Neuronal stem cell (in vitro differentiated cells): ENCODE measurements at places on chromosomes 1 and 21.
A peak's percentile ranks its signal among the peaks of the same experiment; 100 is the strongest.

GRCh38 chr1:22318279-22318981 is 133.2 kb upstream of the ZBTB40 start:
- peak; percentile 53 for DNase-seq

DNA sequence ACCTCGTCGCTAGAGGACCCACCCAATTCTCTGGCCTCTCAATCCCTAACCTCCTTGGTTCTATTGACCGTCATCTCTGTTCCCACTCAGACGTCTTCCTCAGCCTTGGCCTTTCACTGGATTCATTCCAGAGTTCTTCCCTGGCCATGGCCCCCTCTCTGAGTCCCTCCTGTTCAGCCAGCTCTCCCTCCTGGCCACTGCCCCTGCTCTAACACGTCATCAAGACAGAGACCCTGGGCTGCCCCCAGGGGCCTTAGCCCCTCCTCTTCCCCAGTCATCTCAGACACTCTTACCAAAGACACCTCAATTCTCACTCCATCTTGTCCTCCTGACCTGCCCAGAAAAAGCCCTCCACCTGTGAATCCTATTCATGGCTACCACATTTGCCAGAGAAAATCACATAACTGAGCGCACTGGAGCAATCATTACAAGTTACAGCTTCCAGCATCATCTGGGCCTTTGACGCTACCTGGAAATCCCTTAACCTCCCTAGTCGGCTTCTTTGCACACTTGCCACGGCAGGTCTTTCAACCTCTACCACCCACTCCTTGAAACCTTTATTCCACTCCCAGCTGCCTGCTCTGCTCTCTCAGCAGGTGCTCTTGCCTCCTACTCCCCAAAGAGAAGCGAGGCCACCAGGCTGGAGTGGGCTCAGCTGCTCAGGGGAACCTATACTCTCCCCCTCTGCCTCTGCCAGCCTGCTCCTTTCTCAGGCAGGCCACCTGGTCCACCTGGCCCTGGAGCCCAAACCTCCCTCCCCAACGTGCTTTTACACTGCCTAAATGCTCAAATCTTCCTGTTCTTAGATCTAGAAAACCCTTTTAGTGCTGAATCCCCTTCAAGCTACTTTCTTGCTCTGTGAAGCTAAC is 14.0 kb downstream of the DCST2 start:
- no peak for DNase-seq

DNA sequence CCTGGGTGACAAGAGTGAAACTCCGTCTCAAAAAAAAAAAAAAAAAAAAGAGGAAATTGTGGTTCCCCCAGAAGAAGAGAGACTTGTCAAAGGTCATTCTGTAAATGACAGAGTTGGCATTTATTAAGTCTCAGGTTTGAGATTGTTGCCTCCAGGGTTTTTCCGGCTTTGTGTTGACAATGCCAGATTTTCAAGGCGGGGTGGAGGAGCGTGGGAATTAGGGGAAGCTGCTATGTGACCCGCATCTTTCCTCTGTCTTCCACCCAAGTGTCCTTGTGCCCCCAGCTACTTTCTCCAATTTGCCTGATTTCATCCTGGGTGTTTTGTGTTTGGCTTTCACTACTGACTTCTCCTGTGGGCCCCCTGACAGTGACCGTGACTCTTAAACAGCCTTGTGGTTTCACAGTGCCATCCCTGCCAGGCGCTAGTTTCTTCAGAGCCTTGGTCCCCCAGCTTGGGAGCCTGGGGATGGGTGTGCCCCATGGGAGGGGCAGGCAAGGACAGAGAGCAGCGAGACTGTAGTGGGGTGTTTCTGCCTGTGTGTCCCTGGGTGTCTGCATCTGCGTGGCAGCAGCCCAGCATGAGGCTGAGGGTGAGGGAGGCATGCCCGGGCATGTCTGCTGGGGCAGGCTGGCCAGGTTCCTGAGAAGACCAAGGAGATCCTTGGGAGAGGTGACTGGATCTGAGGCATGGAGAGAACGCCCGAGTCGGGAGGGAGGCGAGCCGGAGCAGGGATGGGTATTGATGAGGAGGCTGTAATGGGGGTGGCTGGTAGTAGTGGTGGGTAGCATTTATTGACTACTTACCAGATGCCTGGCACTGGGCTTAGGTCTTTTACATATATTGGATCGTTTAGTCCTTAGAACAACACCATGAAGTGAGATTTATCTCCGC is 46.3 kb downstream of the IER5 start:
- no peak for DNase-seq

- DNase-seq, result peak; percentile 74
These were observed 383.5 kb downstream of the OMA1 start for GRCh38 chr1:58162952-58163550.

GRCh38 chr1:182974506-182975191 is 21.7 kb upstream of the SHCBP1L start:
- DNase-seq, result no peak

DNA sequence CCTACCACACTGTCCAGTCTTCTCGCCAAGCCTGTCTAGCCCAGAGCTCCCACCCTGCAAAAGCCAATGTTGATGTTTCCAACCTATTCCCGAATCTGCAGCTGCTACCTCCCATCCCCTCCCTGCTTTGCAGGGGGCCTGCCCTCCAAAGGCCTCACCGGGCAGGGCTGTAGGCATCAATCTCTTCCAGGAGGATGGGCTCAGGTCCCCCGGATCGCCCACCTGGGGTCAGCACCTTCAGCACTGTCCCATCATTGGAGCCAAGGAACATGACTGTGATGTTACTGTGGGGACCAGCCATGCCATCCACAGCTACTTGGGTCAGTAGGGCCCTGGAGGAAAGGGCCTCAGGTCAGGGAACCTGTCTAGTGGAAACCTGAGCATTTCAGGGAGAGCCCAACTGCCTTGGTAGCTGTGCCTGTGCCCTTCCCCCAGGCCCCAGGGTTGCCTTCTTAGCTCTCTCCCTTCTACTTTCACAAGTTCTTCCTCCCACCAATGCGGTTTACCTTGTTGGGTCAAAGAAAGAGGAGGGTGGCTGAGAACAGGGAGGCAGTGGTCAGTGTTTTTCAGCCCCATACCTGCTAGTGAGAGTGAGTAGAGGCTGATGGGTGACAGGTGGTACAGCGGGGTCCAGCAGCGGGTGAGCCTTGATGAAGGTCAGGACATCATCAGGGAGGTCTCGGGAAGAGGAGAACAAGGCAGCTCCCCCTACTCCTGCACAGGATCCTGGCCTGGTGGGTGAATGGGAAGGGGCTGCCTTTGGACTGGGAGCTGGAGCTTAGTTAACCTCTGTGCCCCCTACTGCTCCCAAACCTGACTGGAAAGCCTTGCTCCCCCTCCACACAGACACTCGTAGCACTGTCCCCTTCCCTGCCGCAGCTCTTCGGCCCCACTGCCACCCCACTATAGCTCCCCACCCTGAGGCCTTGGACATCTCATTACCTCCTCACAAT is 10.7 kb downstream of the SEMA6C start:
- no peak for DNase-seq
